ENCODE measurements at places on chromosomes 7 and 10.
A peak's percentile ranks its signal among the peaks of the same experiment; 100 is the strongest.

- no peak for DNase-seq
Observed at GRCh38 chr7:137305901-137306621, 37.5 kb downstream of the PTN start.

GRCh38 chr7:147982307-147982706 is 608.3 kb upstream of the C7orf33 start:
- DNase-seq: no peak

DNA sequence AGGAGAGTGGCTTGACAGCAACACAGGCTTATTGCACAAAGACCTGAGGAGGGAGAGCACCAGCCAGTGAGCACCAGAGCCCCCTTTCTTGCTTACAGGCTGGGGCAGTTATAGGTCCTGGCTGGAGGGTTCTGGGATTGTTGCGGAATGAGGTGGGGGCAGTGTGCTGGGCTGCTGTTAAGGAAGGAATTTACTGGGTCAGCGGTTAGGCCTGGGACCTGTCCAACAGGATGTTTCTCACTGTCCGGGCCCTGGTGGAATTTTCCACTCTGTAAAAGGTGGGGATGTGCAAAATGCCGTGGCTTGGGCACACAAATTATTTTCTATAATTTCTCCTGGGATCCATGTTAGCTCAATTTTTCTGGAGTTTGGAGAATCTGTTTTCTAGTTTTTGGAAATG is 757.3 kb downstream of the TYW1 start:
- peak; percentile 13 for DNase-seq

DNA sequence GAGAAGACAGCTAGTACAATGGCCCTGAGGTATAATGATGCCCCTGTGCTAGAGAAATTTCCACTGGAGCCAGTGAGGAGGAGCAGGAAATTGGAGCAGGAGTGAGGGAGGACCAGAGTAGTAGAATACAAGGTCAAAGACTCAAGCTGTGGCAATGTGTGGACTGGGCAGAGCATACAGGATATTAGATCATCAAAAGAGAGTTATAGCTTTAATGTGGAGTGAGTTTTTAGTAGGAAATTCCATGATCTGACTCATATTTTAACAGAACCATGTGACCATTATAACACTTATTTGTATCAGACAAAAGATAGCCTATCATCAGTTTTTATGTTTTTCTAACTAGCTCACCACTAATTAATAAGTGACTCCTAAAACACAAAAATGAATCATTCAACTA is 154.1 kb downstream of the DGKB start:
- DNase-seq: no peak

DNA sequence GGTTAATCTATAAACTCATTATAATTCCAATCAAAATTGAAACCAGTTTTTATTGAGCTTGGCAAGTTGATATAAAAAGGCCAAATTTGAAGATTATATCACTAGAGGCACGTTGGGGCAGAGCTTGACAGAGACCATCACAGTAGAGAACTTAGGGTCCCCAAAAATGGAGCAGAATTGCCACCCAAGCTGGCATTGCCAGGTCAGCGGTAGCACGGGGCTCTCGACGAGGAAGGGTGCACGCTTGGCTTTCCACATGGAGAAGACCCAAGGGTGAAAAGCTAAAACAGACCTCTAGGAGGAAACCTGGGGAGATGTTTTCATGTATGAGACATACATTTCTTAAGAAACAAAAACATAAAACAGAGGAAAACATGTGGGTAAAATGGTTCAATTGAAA is 4.3 kb upstream of the JAKMIP3 start:
- DNase-seq: no peak

GRCh38 chr10:44968091-44968490 is 8.5 kb downstream of the RASSF4 start:
- DNase-seq: no peak

DNA sequence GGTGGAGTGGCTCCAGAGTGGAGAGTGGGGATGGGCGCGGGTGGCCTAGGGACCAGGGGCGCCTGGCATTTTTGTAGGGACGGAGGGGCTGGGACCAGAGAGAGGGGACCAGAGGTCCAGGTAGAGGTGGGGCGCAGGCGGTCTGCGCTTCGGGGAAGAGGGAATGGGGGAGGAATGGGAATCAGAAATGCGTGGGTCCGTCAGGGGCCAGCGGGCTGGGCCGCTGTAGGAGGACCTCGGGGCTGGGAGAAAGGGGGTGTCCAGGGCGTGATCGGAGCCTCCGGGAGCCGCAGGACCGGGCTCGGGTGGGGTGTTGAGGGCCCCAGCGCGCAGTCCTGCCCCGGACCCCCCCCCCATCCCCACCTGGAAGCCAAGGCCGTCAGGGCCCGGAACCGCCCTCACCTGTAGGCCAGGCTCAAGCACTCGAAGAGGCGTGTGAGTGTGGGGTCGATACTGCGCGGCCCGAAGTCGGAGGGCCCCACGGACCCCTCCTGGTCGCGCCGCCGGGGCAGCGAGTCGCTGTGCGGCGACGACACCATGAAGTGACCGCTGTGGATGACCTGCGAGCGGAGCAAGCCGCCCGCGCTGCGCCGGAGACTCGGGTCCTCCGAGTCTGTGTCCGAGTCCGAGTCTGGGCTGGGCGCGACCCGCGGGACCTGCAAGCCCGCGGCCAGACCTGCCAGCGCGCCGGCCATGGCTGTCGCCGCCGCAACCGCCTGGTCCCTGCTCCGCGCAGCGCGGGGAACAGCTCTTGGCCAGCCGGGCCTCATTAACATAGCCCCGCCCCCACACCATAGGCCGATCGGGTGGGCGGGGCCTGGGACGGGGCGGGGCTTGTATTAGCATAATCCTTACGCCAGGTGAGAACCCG is at the start of gene MLXIPL:
Gene MLXIPL (minus strand): TSS at position 725 of the 871 bp plus-strand sequence. CDS start 30 bp downstream, at position 695.
- peak; percentile 90 for DNase-seq

GRCh38 chr7:20310963-20311742 is 19.5 kb upstream of the ITGB8 start:
- no peak for DNase-seq

DNA sequence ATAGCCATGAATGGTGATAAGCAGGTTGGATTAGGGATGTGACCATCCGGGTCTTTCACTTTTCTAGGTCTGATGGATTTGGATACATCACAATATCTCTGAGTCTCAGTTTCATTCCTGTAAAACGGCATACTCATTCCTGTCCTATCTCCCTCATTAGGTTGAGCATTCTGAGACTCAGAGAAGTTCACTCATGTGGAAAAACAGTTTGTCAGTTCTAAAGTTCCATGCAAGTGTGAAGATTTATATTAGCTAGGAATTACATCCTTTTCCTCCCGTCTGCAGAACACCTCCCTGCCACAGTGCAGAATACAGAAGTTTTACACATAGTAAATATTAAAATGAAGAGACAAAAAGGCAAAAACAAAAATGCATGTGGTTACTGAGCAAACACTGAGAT is 94.2 kb upstream of the SLC25A13 start:
- DNase-seq: no peak

DNA sequence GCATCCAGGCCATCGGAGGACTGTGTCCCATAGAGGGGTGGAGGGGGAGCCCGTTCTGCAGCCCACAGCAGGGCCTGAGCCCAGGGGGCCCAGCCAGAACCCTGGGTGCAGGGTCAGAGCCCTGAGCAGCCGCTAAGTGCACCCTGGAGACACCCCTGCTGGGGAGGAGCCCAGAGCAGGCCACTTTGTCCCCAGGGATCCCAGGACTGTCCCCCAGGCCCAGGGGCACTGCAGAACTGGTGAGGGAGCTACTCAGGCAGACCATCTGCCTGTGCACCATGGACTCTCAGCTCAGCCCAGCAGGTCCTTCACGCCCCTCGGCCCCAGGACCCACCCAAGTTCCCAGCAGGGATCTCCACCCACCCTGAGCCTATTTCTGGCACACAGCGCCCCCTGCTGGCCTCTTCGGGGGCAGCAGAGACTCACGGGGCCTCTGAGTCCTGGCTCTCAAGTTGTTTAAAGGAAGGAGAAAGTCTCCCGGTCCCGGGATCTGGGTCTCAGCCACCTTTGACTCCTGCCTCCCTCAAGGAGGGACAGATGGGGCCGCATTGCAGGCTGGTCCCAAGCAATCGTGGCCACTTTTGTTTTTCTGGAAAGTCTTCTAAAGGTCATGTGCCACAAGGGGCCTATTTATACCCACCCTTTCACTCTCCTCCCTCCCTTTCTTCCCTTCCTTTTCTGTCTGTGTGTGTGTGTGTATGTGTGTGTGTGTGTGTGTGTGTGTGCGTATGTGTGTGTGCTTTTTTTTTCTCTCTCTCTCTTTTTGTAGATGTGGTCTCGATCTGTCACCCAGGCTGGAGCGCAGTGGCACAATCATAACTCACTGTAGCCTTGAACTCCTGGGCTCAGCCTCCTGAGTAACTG is 90.3 kb downstream of the MYL10 start:
- no peak for DNase-seq

All from pancreas (tissue), 10 donors.